Stimulated activated CD8-positive, alpha-beta memory T cell treated with anti-CD3 and anti-CD28 coated beads, Interleukin-7, amount 100 ng/mL, for 1 hour (primary cell): ENCODE measurements at places on chromosomes 6 and 20.

- DNase-seq, result peak; percentile 11
These were observed 17.4 kb upstream of the TBC1D22B start for GRCh38 chr6:37239950-37240713.

GRCh38 chr6:106804346-106805335, 169.9 kb downstream of the CD24 start:
- DNase-seq, result no peak

GRCh38 chr6:75466636-75467035, 27.0 kb downstream of the FILIP1 start:
- DNase-seq, result no peak

GRCh38 chr6:155510879-155511278, 55.2 kb upstream of the NOX3 start:
- no peak for DNase-seq

GRCh38 chr6:68774843-68775242, 139.8 kb downstream of the ADGRB3 start:
- no peak for DNase-seq
